ENCODE measurements at places on chromosomes 3 and 15.
A peak's percentile ranks its signal among the peaks of the same experiment; 100 is the strongest.

- no peak for DNase-seq
Measured at GRCh38 chr3:158602227-158602626, 31.2 kb downstream of the MLF1 start.

GRCh38 chr15:42494998-42495360, 455 bp upstream of the SNAP23 start:
- DNase-seq: peak; percentile 73

DNA sequence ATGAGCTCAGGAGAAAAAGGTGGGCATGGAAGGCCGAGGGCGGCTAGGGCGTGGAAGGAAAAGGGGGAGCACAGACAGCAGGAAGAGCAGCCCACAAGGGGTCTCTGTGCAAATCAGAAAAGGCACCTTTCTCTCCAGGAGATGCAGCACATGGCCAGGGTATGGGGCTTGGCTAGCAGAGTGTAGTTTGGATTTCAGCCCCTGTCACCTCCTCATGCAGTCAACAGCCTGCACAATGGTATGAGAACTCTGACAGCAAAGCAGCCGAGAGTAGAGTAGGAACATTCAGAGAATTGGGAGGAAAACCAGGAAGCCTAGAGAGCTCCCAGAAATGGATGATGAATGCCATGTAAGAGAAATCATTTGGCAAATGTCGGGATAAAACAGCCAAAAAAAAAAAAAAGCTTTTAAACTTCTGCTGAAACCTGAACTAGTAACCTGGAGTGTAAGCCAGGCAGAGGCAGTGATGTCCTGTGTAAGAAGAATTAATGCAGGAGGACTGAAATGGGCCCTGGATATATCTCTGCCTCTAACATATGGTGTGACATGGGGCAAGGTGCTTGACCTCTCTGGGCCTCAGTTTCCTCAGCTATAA, 25.7 kb downstream of the FSTL1 start:
- DNase-seq: no peak

- DNase-seq: no peak
Measured at GRCh38 chr3:51379746-51380455, 5.2 kb upstream of the MANF start.

- no peak for DNase-seq
Measured at GRCh38 chr3:88584451-88584850, 434.7 kb downstream of the C3orf38 start.

DNA sequence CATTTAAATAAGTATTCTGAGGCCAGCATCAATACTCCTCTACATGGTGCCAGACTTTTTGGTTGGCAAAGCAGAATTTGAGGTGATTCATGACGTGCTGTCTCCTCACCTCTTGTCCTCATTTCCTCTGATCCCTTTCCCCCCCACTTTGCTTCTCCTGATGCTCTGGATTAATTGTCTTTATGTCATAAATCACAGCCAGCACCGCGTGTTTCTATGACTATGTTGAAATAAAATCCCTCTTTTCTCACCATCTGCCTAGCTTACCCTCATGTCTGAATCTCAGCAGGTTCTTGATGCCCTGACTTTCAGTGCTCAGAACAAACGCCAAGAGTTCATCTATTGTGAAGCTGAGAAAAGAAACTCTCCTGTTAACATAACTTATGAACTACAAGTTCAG, 19.7 kb upstream of the PTPRG start:
- no peak for DNase-seq

- DNase-seq: no peak
Measured at GRCh38 chr3:12495749-12496452, 11.6 kb downstream of the TSEN2 start.

GRCh38 chr3:174767853-174768382, 91.2 kb upstream of the NAALADL2 start:
- DNase-seq: peak; percentile 80

DNA sequence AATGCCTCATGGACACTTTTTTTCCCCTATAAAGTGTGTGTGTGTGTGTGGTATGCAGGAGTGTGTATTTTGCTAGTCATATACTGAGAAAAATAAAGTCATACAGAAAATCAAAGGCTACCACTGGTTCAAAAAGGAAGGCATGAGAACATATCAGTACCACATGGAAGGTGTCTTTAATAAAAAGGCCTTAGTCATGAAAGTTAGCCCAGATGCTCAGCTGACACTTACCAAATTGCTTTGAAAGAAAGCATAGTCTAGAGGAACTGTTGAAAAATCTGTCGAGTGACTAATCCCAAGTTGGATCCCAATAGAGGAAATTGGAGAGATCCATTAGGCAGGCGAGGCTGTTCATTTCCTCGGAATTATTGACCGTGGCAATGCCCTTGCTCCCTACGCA, 432.9 kb upstream of the CFAP20DC start:
- peak; percentile 40 for DNase-seq

DNA sequence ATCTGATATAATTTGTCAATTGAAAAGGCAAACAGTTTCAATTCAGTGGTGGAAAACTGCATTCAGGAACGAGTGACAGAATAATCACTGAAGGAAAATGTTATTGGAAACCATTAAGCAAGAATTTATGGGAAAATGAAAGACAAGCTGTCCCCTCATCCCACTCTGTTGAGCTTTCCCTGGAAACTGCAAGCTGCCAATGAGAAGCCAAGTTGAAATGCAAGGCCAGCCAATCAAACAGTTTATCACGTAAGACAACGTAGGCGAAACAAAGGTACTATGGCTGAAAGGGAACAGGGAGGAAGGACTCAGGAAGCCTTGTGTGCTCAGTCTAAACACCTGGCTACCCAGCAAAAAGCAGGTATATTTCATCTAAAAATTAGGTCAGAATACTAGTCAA, 187.9 kb upstream of the ATP10A start:
- DNase-seq: no peak

DNA sequence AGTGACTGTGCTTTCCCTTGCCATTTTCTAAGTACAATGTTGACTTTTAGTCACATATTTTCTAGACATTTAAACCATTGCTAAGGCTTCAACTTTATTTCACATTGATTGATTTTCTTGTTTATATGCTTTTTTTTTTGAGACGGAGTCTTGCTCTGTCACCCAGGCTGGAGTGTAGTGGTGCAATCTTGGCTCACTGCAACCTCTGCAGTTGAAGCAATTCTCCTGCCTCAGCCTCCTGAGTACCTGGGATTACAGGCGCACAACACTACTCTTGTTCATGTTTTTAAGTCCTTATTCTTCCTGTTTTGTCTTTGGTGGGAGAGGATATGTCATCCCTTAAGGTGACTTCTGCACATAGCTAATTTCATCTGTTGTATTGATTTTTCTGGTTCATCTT, 74.9 kb upstream of the LRRFIP2 start:
- DNase-seq: no peak

GRCh38 chr15:81263477-81263876, 60.5 kb downstream of the STARD5 start:
- DNase-seq: no peak

GRCh38 chr15:78932258-78932808, 12.5 kb downstream of the CTSH start:
- DNase-seq: no peak

- DNase-seq: no peak
Measured at GRCh38 chr15:74955017-74955416, 1.6 kb downstream of the RPP25 start.

DNA sequence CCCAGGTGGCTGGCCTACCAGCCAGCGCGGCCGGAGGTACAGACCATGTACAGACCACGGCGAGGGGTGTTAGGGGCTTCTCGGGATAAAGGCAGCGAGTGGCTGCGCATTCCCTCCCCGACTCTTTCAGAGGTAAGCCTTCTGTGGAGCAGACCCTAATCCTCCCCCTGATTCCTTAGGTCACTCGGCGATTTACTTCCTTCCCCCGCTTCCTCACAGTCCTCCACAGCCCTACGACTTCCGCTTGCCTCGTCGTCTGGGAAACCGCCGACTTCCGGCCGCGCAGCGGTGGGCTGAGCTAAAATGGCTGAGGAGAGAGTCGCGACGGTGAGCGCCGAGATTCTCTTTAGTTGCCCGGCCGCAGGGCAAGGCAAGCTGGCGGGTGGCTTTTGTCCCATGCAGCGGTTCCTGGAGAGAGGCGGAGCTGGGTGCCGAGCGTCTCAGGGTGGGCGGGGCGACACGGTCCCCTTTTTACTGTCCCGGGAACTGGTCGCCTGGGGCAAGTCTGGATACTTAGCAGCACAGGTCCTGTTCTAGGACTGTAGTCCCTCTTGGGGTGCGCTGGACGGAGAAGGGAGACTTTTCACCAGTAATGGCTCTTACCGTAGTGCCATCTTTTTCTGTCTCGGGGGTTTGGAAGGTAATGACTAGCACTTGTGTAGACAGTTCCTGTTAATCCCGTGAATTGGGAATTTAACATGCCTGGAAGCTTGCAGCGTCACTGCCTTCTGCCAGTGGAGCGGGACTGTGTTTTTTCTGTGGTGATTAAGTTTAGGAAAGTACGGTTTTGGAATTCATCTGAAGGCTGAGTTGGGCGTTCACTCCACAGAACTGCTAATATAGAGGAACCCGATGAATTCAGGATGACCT, at the start of the genes BBS4 and HIGD2B:
Gene BBS4, plus strand, starts transcription at position 283 of the 870 bp plus-strand sequence. Its CDS starts 21 bp downstream, at position 304.
Gene HIGD2B, minus strand, starts transcription at position 258 of the 870 bp plus-strand sequence. CDS start 9,808 bp downstream, outside the sequence.
- DNase-seq: peak; percentile 92

- DNase-seq: peak; percentile 80
Measured at GRCh38 chr3:55524565-55525244, 37.6 kb upstream of the WNT5A start.

DNA sequence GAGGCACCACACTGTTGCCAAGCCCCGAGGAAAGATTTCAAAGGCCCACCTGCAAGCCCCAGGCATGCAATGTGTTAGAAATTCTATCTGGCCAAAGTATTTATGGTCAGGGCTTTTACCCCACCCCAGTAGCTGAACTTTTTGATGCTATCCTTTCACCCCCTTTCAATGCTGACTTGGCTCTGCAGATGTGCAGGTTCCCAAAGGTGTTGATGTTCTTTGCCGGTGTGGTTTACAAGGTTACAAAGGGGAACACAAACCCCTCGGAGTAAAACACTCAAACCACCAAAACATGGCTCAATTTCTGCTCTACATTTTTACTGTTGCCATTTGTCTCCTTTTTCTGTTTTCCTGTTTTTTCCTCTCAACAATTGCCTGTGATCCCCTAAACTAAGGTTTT, 145.4 kb upstream of the BNIP2 start:
- no peak for DNase-seq

DNA sequence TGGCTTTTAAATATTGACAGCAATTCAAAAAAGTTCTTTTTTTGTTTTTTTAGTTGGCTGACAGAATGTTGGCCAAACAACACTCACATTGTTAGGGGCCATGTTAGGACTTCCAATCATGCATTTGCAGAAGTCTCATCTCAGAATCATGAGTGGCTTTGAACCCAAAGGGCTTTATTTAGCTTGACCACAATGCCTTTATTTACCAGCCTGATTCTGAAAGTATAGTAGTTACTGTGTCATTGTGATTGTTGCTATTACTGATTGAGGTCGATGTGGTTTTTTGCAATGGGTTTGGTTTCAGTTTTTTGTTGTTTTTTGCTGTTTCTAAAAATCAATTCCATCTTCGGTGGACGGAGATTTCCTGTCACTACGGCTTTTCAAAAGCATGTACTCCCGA, 7.2 kb downstream of the GLDN start:
- DNase-seq: no peak

DNA sequence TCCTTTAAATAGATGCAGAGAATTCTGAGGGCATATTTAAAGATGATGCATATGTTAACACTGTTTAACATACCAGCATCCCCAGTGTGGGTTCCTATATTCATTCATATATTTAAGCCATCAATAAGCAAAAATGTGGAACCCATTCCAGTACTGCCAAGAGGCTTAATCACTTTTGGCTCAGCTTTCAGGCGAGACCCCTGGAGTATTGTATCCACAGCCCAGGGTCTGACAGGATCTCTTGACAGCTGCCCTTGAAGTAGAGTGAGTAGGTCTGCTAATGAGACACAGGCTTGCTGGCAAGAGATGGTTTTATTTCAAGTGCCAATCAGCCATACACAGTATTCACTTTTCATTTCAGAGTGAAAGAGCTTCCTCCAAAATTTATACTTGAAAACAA, 367.3 kb downstream of the OCA2 start:
- DNase-seq: peak; percentile 68

DNA sequence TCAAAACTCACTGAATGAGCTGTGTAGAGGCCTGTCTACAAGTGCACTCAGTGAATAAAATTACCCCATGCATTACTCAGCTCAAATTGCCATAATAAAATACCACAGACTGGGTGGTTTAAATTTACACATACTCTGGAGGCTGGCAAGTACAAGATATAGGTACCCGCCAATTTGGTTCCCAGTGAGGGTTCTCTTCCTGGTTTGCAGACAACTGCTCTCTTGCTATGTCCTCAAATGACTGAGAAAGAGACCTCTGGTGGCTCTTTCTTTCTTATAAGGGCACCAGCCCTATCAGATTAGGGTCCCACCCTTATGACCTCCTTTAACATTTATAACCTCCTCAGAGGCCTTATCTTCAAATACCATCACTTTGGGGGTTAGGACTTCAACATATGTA, 237.0 kb downstream of the CPNE4 start:
- DNase-seq: no peak

- no peak for DNase-seq
Measured at GRCh38 chr3:23602971-23603370, 202.8 kb upstream of the UBE2E1 start.

GRCh38 chr3:189773056-189773455, 141.9 kb downstream of the TP63 start:
- peak; percentile 2 for DNase-seq

DNA sequence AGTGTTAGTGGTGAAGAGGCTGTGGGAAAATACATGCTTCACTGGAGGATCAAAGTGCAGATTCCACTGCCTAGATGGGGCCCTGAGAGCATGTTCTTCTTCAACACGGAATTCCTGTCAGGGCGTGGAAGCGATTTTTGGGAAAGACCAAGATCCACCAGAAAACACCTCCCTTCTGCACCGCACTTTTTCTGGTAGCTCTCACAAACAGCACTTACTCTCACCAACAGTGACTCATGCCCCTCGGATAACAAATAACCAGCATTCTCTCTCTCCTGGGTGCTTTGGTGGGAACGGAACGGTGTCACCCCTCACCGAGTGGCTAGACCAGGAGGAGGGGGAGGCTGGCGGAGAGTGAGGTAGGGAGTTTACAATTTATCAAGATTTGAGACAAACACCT, 40.1 kb downstream of the ADAMTSL3 start:
- peak; percentile 70 for DNase-seq

DNA sequence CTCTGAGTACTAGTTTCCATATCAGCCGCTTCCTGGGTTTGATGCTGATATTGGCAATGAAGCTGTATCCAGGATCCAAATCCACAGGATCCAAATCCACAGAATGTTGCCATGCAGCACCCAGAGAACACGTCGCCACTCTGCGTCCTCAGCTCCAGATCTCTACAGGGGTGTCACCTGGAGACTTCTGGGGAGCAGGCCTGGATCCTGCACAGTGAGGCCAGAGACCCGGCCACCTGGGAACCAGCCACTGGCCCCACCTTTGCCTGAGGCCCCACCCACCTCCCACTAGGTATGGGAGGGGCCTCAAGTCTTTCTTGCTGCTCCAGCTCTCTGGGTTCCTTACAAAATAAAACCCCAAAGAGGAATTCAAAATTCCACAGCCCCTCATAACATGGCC, 123.9 kb downstream of the LRRK1 start:
- no peak for DNase-seq

DNA sequence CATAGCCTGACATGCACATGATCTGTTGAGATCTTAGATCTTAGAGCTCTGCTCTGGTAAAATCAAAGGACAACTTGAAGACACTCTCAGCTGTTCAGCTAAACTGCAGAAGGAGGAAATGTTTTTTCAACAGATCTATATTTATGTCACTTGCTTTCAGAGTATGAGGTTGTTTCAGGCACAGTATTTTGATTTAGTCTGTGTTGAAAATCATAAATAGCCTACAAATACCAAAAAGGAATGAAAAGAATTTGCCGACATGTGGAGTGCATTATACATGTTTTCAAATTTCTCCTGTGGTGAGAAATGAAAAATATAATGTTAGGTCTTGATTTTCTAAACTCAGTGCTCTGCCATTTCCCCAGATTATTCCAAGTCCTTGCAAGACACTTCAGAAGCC, 1118.4 kb downstream of the TBL1XR1 start:
- peak; percentile 74 for DNase-seq

GRCh38 chr15:78440375-78441373, 2.7 kb downstream of the IREB2 start:
- DNase-seq: no peak
